Choroid plexus epithelial cell (primary cell): ENCODE measurements at places on chromosomes 4 and X.

GRCh38 chr4:119317990-119318389, 3.9 kb downstream of the FABP2 start:
- DNase-seq: no peak

DNA sequence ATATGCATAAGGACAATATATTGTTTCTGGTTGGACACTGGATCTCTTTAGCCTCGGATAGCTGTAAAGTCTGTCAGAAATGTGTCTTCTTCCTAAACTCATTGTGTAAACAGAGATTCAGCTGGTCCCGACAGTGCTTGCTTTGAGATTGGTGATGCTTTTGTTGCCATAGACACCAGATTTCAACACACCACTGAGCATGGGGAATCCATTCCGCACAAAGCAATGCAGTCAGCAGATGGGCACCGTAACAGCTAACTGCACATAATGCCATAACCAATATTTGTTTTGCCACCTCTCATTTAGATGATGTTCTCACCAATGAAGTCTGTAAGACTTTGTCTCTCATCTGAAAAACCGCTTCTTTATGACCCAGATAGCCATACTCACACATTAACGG, 33.3 kb upstream of the FAM47C start:
- no peak for DNase-seq

DNA sequence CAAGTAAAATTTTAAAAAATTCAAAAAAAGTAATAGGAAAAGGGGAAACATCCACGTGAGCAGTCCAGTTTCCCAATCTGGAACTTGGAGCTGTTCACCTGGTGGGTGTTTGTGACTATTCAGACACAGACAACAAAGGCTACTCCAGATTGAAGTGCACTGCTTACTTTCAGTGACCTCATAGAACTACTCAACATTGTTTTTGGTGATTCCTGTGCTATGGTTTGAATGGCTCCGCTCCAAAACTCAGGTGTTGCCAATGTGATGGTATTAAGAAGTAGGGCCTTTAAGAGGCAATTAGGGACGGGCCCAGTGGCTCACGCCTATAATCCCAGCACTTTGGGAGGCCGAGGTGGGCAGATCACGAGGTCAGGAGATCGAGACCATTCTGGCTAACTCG, 22.1 kb downstream of the SH3RF1 start:
- DNase-seq: no peak

DNA sequence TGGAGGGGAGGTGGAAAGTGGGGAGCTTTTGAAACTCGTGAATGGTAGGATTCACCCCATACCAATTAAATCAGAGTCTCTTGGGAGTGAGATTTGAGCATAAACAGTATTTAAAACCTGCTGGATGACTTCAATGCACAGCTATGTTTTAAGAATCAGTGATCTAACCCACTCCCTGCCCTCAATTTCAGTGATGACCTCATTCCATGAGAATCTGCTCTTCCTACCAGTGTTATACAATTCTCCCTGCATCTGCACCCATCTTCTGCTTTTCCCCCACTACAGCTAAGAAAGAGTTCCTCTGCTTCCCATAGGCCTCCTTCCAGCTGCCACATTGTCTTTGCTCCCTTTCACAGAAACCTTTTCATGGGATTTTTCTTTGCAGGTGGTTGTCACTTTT, 18.3 kb upstream of the H2AZ1 start:
- DNase-seq: peak; percentile 81

DNA sequence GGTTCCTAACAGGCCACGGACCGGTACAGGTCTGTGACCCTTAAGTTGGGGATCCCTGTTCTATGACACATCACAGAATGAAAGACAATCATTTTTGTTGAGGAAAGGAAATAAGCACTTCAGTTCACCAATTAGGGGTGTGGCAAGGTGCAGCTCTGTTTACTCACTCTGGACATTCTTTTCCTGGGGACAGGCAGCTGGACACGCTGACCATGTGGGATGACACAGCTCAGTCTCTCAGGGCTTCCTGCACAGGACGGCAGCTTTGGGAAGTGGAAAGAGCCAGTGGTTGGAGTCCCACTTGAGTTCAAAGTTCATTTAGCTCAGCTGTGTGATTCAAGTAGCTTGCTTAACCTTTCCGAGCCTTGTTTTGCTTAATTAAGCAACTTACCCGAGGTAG, 55.7 kb downstream of the NDNF start:
- no peak for DNase-seq

DNA sequence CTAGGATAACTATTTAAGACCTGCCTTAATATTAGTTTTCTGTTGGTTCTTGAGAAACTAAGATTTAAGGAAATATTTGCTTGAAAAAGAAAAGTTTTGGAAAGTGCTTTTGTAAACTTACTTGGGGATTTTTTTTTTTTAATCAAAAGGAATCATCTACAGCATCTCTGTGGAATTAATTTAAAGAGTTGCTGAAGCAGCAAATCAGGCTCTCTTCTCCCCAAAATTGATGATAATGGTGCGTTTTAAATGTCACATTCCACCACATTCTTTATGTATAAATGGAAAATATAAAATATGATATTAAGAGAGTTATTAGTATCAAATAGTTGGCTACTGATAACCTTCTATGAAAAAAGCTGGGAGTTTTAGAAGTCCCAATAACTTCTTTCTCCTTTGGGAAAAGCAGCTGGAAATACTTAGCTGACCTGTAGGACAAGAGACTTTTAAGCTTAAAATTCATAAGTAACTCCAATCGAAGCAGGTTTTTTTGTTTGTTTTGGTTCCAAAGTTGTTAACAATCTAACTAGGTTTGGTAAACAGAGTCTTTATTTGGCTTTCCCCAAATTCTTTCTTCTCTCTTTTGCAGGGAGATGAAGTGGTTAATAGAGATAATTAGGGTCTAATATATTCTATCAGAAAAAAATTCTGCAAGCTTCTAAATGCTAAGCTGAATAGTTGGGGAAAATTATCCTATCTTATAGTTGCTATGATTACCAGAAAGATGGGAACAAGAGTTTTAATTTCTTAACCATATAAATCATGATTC, 4.4 kb downstream of the KLF3 start:
- no peak for DNase-seq

GRCh38 chrX:66021401-66021764, 18.5 kb downstream of the VSIG4 start:
- no peak for DNase-seq

GRCh38 chrX:1486749-1487361, 34.1 kb upstream of the ASMTL start:
- DNase-seq: no peak

DNA sequence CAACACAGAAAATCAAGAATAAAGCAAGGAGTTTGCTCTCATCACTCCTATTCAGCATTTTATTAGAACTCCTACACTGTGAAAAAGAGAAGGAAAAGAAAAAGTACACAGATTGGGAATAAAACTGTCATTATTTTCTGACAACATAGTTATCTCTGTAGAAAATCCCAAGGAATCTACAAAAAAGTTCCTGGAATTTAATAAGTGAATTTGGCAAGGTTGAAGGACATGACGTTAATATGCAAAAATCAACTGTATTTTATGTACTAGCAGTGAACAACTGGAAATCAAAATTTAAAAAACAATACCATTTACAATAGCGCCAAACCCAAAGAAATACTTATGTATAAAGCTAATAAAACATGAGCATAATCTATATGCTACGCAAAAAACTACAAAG, 26.3 kb downstream of the CHIC2 start:
- no peak for DNase-seq

DNA sequence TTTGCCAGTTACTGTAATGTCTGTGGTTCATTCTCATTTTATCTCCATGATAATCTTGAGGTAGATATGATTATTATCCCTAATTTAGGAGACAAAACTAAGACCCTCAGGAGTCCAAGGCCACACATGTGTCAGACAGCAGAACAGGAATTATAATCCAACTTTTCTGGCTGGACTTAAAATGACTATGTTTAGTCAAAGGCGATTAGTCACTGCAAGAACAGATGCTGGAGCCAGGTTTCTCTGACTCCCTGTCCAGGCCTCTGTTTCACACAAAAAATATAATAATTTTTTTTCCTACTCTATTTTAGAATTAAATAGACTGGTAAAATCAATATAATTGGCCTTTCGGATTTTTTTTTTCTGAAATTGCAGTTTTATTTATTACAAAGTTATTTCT, 56.7 kb upstream of the TMEM131L start:
- DNase-seq: peak; percentile 76

- DNase-seq: peak; percentile 100
Observed at GRCh38 chrX:318739-319578, at the start of gene GTPBP6. Gene GTPBP6, minus strand, starts transcription at chrX:318796. Its CDS starts 9 bp downstream, at chrX:318787.

DNA sequence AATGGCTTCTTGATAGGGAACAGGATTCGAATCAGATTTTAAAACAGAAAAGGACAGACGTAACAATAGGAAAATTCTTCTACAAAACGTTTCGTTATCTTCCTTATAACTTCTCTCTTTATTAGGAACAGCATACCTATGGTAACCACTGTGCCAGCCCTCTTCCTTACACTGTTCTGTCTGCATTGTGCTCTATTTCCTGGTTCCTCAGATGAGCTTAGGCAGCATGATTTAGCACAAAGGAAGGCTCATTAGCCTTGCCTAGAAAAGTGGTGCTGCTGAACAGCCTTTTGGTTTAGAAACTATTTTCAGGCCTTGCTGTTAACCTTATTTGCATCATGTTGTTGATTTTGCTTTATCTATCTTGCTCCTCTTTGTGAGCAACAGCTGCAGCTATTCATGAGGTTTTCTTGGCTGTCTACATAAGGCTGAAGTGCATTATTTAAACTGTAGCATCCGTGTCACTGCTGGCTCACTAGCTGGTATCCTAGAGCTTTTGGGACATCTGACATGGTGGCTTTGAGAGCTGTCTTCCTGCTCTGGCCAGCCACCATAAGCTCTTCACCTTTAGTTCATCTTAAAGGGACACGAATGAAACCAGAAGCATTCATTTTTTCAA, 69.9 kb upstream of the NRK start:
- no peak for DNase-seq

- DNase-seq: no peak
Observed at GRCh38 chr4:10730019-10730418, 45.5 kb upstream of the CLNK start.

GRCh38 chr4:170651786-170652185, 562.0 kb upstream of the AADAT start:
- DNase-seq: no peak

GRCh38 chrX:121823406-121823805, 776.0 kb downstream of the GLUD2 start:
- DNase-seq: no peak

GRCh38 chrX:39324233-39324930, 523.1 kb downstream of the MID1IP1 start:
- no peak for DNase-seq

- DNase-seq: peak; percentile 52
Observed at GRCh38 chrX:123665197-123665596, 67.7 kb downstream of the THOC2 start.

DNA sequence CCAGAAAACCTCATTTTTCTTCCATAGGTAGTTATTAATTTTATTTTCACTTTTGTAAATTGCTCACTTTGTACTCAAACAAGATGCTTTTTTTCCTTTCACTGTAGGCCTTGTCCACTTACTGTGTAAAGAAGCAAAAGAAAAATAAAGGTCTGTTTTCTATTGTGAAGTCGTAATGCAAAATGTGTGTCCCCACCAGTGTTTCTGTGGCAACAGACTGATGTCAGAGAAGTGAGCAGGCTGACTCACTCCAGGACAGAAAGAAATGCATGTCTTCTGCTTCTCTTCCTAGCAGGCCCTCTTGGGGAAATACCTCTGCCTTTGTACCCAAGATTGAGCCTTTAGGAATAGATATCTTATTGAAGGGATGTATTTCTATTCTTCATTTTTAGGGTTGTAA, 30.3 kb downstream of the INPP4B start:
- peak; percentile 66 for DNase-seq

DNA sequence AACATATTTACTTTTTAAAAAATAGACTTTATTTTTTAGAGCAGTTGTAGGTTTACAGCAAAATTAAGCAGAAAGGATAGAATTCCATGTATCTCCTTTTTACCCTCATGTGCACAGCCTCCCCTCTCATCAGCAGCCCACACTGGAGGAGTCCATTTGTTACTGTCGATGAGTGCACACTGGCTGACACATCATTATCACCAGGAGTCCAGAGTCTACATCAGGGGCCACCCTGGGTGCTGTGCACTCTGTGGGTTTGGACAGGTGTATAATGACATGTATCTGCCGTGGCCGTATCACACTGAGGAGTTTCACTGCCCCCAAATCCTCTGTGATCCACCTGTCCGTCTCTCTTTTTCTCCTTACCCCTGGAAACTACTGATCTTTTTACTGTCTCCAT, 26.3 kb downstream of the TBC1D14 start:
- DNase-seq: no peak

GRCh38 chr4:58688568-58688967, 1578.4 kb upstream of the IGFBP7 start:
- DNase-seq: no peak

GRCh38 chrX:43552156-43552555, 103.9 kb upstream of the MAOA start:
- DNase-seq: no peak

- DNase-seq: no peak
Observed at GRCh38 chrX:151552743-151553142, 10.7 kb upstream of the PASD1 start.

GRCh38 chrX:8897259-8897658, 96.1 kb upstream of the FAM9A start:
- no peak for DNase-seq

DNA sequence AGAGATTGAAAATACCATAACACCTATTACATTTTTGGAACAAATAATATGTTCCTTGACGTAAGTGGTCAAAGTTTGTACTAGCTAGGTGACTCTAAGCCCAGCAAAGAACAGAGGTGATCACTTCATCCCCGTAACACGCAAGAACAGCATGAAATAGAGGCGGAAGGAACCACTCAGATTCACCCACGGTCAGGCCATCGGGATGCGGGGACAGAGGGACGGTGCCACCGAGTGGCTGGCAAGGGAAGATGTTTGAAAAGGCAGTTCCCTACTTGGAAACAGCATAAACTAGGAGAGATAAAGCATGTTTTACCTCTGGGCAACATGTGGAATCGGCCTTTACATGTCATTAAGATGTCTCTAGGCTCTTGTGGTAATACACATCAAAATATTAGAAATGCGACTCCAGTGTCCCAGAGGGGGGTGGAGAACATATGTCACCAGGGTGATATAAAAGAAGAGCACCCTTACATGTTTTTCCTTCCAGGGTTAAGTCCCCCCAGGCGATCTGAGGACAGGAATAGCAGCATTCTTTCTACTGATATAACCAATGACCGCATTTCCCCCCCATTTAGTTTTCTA, 84.0 kb downstream of the PHKA2 start:
- peak; percentile 24 for DNase-seq

- DNase-seq: no peak
Observed at GRCh38 chr4:67776746-67777145, 22.6 kb upstream of the GNRHR start.

GRCh38 chrX:37926700-37927099, 79.3 kb upstream of the DYNLT3 start:
- DNase-seq: peak; percentile 65
